Stimulated activated CD4-positive, alpha-beta T cell treated with anti-CD3 and anti-CD28 coated beads, Interleukin-2, amount 100 ng/mL, for 48 hours (primary cell): ENCODE measurements at places on chromosomes 11 and 22.

DNA sequence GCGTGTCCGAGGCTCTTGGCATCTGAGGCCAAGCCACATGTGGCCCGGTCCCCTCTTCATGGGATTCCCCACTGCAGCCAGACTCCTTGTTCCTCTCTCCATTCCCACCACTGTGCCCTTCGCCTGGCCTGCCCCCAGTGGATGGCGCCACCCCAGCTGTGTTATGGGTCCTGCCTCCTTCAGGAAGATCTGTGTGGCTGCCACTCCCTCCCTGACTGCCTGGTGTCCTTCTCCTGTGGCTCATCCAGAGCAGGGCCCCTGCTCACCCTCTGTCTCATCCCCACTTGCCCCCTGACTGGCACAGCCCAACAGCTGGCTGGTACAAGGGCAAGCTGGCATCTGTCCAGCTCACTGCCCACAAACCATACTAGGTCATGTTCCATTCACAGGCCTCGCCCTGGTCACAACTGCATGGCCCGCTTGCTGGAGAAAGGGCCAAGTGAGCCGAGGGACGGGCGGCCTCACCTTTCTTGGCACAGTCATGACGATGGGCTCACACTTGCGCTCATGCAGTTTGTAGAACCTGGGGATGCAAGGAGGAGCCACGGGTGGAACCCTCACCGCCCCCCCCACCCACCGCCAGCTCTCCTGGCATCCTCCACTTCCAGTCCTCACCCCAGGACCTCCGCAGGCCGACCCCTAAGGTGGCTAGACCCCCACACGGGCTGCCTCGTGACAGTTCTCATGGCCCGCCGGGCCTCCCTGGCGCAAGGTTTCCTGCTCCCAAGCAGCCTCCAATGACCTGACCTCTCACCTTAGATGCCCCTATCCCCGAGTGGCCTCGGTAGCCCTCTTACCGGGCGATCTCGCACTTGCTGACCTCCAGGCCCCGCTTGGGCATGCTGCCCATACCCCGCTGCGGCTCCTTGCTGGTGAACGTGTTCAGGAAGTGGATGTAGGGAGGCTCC is 2.1 kb upstream of the PTPRCAP start:
- no peak for DNase-seq

DNA sequence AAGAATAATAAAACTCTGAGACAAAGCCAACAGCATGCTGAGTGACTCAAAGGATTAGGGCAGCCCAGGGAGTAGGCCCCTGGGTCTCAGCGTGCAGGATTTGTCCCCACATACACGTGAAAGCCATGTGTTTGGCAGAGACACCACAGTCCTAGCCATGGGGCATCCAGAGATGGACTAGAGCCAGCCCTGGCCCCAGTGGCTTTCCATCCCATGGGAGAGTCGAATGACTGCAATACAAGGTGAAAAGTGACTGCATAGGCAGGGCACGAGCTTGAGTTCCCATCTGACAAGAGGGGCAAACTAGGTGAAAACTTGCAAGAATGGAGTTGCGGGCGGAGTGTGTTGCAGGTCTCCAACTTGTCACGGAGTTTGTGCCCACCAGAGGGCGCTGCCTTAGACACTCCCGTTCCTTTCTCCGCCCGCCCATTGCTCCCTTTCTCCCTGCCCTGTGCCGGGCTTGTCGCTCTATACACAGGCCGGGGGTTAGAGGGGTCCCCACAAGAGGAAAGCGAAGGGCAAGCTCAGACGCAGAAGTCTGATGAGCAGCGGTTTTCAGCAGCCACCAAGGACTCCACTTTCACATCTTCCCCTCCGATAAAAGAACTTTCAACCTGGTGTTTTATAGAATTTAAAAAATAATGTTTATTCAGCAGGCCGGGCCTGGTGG is 24.2 kb downstream of the TSKU start:
- peak; percentile 70 for DNase-seq

- DNase-seq: no peak
Observed at GRCh38 chr22:27540656-27541396, 260.7 kb downstream of the MN1 start.

GRCh38 chr11:60899046-60899936 is 7.1 kb downstream of the PRPF19 start:
- DNase-seq: peak; percentile 35

GRCh38 chr11:134864233-134864967 is 452.4 kb upstream of the B3GAT1 start:
- no peak for DNase-seq

- DNase-seq: no peak
Observed at GRCh38 chr11:71357414-71357813, 90.8 kb downstream of the DHCR7 start.

- no peak for DNase-seq
Observed at GRCh38 chr11:86438685-86439084, 64.0 kb downstream of the CCDC81 start.

- no peak for DNase-seq
Observed at GRCh38 chr11:70834984-70835560, 417.3 kb downstream of the SHANK2 start.

DNA sequence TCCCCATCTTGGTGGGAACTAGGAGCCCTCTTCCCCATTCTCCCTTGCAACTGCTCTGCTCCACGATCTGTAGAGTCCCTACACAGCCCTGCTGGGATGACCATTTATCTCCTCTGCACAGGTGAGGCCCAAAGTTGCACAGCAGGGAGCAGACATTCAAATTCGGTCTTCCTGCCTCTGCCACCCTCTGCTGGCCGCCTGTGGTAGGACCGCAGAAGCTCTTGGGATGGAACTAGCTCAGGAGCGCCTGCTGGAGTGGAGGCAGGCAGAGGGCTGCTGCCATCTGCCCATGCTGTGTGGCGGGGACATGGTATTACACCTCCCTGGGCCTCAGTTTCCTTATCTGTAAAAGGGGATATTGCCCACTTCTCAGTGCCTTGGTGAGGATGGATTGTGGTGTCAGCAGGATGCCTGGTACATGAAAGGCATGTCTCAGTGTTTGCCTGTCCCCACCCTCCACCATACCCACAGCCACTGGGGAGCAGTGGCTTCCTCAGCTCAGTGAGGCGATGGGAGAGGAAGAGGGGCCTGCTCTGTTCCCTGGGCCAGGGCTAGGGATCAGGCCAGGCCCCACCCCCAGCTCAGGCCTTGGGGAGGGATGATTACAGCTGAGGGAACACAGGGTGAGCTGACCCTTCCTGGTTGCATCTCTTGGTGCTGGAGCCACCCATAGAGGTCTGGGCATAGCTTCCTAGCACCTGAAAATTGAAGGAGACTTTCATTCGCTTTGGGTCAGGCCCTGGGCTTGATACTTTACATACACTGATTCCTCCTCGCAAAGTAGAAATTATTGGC is 11.3 kb upstream of the OMP start:
- DNase-seq: peak; percentile 76

DNA sequence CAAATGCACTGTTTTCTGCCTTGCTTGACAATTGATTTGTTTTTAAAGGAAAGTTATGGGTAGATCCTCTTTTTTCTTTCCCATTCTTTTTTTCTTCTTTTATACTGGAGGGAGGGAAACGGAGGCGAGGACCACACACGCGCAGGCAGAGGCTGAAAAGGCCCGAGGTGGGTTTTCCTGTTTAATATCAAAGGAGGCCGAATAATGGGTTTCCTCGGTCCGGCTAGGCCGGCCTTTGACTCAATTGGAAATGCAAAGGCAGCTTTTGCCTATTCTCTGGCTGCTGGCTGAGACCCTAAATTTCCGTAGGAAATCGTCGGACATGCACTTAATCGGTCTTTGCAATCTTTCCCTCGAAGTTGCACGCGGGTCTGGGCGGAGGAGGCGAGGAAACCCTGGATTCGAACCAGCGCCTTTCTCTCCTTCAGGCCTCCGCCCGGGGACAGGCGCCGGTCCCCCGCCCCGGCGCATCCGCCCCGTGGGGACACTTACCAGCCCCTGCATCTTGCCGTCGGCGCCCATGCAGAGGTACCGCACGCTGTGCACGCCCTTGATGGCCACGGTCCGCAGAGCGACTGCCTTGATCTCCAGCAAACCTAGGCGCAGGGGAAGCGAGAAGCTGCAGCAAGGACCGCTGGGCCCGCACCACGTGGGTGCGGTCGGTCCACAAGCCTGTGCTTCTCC is 911 bp downstream of the FGF19 start:
- no peak for DNase-seq

DNA sequence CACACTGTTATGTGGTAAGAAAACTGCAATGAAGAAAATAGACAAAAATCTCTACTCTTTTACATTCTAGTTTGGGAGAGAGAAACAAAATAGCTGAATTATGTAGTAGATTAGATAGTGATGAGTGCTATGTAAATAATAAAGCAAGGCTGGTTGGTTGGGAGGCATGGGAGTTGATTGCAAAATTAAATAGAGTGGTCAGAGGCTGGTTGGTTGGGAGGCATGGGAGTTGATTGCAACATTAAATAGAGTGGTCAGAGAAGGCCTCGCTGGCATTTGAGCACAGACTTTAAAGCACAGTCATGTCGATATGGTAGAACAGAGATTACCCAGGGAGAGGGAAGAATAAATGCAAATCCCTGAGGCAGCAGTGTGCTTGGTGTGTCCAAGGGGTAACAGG is 22.4 kb downstream of the SIK2 start:
- DNase-seq: no peak

DNA sequence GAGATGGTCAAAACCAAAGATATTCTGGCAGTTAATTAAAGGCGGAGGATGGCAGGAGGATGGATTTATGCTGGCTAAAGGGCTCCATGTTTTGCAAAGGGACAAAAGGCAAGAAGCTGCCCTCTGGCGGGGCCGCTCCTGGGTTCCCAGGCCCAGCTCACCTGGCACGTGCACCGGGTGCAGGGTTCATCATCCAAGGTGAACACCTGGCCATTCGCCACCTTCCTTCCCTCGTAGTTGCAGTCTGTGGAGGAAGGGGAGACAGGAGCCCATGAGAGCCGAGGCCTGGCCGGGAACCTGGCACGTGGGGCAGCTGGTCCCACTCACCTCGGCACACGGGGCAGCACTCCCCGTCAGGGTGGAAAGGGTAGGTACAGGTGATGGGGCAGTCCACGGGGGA is 23.8 kb downstream of the PGA5 start:
- no peak for DNase-seq

- DNase-seq: no peak
Observed at GRCh38 chr22:23196165-23196564, 15.9 kb downstream of the BCR start.

DNA sequence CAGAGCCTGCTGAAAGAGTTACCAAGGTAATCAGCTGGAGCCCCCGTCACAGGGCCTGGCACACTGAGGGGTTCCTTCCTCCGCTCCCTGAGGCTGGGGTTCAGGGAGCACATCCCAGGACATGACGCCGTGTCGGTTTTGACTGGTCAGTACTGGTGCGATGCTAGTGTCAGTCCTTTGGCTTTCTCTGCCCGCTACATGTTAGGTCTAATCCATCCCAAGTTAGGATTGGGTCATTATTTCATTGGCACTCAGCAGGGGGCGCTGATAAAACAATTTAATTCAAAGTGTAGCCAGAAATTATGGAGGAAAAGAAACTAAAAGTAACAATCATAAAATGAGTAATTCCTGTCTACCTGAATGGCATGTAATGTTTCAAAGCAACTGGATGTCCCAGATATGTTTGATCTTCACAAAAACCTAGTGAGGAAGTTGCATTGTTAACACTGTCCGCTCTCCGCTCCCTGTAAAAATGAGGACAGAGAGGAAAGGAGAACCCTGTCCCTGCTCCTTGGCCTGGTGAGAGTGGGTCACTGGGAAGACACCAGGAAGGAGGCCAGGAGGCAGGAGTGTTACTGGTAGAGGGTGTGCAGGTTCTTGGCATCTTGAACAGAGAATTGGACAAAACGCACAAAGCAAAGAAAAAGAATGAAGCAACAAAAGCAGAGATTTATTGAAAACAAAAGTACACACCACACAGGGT is 27.1 kb downstream of the TSKU start:
- peak; percentile 53 for DNase-seq

GRCh38 chr22:50253046-50253915 is 2.2 kb upstream of the HDAC10 start:
- DNase-seq: no peak

DNA sequence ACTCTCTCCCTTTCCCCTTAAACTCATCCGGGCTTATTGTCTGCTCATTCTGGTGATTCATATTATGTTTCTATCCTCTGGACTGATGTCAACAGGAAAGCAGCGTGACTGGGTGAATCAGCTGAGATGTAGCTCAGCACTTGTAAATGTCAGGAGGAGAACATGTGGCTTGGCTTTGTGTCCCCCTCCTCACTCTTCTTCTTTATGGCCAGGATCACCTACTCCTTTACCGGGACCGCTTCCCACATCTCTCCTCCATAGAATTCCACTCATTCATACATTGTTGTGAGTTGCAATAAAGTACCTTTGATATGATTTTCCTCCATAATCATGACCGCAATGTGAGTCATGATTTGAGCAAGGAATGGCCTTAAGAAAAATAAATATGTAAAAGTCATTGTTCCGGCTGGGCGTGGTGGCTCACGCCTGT is 15.8 kb upstream of the SYN3 start:
- DNase-seq: no peak
